ENCODE measurements at places on chromosomes 13 and 19.

GRCh38 chr13:60230593-60230992 lies 66.9 kb upstream of the DIAPH3 start:
- peak; percentile 88 for DNase-seq

DNA sequence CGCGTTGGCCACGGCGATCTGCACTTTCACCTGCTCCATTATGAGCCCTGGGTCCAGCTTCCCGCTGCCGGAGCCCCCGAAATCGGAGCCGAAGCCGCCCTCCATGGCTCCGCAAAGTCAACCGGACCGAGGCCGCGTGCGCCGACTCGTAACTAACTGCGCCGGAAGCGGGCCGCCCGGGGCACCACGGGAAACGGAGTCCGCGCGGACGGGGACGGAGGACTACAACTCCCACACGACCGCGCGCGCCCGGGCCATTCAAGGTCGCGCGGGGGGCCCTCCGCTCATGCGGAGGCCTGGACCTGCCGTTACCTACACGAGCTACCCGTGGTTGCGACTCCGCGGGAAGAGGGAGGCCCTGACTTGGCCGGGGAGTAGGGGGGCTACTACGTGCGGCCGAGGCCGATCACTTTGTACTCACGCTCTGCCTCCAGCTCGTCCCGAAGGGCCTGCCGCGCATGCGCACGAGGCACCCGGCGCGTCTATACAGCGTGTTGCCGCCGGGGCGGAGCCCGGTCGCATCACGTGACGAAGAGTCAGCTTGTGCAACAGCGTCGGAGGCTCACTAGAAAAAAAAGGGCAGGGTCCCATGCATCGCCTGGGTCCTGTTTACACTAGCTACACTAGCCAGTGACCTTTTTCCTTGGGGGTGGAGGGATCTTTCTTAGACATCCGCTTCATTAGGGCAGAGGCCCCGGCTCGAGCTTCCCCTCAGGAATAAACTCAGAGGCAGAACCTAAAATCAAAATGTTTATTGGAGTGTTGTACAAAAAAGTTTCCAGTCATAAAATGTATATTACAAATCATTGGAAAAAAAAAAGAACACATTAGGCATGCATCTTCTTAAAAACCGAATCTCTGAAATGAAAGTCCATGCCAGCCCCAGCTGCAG lies at the start of gene TIMM13:
Gene TIMM13 (minus strand): TSS at position 158 of the 892 bp plus-strand sequence. CDS start 53 bp downstream, at position 105.
- DNase-seq = peak; percentile 99

- no peak for DNase-seq
These were observed 2.7 kb downstream of the MAB21L1 start for GRCh38 chr13:35473802-35474201.

GRCh38 chr13:21673789-21674489 lies 3.1 kb downstream of the FGF9 start:
- DNase-seq = no peak

- no peak for DNase-seq
These were observed 1.8 kb downstream of the ELSPBP1 start for GRCh38 chr19:47996230-47996727.

GRCh38 chr13:50998326-50998725 lies 88.7 kb downstream of the RNASEH2B start:
- DNase-seq = no peak
